Esophagus muscularis mucosa (tissue), 4 donors: ENCODE measurements at places on chromosomes 12 and 14. TPM values are rescaled to one million over a fixed set of nuclear protein-coding genes. Genes with fewer than 3 reads are reported as not detected.

OTUB2 gene
- total RNA-seq = 0.42 TPM

DNA sequence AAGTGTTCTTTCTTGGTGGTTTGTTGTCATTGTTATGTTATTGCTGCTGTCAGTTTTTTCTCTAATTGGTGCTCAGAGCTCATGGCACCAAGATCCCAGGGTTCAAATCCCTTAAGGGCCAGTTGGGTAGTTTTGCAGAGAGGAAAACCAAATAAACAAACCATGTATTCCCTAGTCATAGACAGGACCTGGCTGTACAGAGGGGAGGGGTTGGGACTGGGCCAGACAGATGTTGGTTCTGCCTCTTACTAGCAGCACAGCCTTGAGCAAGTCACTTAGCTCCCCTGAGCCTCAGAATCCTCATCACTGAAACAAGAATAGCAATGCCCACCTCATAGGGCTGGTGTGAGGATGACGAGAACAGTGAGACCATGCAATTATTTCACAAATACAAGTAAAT is 53.4 kb downstream of the LTBP2 start:
- DNase-seq = no peak

- DNase-seq = no peak
Measured at GRCh38 chr14:90626550-90626949, 189.7 kb downstream of the TTC7B start.

DNA sequence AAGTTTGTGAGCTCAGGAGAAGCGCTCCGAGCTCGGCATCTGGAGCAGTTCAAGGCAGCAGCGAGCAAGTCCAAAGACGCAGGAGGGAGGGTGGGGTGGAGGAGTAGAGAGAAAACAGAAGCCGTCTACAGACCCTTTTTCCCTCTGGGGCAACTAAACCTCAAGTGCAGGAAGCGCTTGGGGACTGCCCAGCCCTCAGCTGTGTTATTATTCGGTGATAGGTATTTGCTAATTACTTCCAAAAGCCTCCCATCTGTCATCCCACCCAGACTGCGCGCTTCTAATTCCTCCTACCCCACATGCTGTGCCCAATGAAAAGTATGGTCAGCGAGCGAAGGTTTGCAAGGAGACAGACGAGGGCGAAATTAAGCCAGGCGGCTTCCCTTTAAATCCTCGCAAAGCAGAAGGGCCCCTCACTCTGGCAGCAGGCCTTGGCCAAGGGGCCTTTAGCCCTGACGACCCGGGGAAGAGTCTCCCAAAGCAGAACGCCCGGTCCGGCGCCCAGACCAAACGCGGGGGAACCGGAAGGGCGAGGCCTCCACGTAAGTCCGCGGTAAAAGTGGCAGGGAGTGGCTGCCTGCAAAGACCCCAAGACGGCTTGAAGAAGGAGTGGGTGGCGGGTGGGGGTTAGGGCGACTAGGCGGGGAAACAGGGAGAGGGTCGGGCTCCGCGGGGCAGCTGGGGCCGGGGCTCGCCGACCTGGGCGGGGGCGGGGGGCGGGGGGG is 507 bp upstream of the CD9 start:
- DNase-seq = no peak

GRCh38 chr12:12590961-12591360 is 20.7 kb upstream of the CREBL2 start:
- DNase-seq = no peak

DNA sequence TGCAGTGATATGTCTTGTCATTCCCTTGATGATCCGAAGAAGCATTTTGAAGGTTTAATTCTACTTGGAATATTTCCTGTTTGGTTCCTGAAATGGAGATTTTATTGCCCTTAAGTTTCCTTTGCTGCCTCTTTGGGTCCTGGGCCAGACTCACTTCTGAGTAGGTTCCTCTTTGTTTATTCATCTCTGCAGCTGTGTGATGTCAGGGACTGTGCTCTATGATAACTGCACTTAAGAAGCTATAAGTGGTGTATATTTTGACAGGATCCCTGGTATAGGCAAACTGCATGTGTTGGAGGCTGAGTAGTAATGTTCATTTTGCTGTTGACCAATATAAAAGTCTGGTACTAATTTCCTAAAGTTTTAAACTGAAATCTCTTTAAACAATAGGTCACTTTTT is at the start of gene KLRC4:
KLRC4 (minus strand) TSS at position 366 of the 400 bp plus-strand sequence; CDS start at position 184, 182 bp downstream.
- DNase-seq = no peak

TTC6 gene
- not detected for total RNA-seq

- DNase-seq = no peak
Measured at GRCh38 chr14:43729143-43729542, 777.9 kb downstream of the FSCB start.

DNA sequence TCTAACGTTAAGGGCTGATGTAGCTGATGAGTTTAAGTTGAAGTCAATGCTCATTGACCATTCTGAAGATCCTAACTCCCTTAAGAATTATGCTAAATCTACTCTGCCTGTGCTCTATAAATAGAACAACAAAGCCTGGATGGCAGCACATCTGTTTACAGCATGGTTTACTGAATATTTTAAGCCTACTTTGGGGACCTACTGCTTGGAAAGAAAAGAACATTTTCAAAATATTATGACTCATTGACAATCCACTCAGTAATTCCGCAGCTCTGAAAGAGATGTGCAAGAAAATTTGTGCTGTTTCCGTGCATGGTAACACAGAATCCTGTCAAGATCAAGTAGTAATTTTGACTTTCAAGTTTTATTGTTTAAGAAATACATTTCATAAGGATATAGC is 35.0 kb upstream of the NAV3 start:
- DNase-seq = no peak

DNA sequence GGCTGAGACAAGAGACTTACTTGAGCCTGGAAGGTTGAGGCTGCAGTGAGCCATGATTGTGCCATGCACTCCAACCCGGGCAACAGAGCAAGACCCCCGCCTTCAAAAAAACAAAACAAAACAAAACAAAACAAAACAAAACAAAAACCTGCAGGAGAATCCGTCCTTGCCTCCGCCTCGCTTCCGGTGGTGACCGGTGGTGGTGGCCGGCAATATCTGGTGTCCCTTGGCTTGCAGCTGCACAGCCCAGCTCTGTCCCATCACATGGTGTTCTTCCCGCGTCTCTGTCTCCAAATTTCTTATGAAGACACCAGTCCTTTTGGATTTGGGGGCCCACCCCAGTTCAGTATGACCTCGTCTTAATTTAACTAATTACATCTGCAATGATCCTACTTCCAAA is 10.0 kb downstream of the SMIM41 start:
- no peak for DNase-seq

GRCh38 chr12:101925935-101926334 is 48.6 kb downstream of the DRAM1 start:
- no peak for DNase-seq
